HepG2 (cell line): ENCODE measurements at places on chromosomes 2 and 18.

DNA sequence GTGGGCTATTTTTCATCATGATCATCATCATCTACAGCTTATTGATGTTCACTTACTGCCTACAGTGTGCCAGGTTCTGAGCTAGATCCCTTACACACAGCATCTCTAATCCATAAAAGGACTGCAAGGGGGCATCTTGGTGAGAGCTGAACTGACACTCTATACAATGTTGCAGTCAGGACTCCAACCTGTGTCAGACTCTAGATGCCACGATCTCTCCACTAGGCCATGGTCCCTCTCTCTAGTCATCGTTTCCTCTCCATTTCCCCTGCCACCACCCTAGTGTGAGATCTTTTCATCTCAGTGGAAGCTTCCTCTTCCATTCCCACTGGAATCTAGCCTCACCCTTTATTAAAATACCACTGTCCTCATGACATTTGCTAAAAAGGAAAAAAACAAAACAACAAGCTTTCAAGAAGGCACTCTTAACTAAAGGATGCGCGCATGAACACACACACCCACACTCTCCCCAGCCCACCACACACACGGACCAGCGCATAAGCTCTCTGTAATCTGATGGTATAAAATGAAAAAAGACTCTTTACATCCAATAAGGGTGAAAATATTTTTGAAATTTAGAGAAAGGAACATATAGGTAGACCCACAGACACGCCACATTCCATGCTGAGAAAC lies 93.4 kb upstream of the THOC1 start:
- DNase-seq, result no peak

DNA sequence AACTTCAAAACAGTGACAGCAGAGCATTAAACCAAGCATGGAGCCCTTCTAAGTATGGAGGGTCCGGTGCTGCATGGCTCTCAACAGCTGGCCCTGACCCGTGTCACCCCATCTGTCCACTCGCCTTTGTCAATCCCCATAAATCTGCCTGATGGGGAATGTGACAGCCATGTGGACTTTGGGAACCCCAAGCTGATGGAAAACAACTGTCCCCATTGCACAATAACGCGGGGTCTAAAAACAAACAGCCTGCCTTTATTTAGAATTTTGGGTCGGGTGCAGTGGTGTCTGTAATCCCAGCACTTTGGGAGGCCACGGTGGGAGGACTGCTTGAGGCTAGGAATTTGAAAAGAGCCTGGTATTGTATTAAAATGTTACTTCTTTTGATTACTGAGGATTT lies 17.1 kb upstream of the THADA start:
- DNase-seq, result peak; percentile 50

DNA sequence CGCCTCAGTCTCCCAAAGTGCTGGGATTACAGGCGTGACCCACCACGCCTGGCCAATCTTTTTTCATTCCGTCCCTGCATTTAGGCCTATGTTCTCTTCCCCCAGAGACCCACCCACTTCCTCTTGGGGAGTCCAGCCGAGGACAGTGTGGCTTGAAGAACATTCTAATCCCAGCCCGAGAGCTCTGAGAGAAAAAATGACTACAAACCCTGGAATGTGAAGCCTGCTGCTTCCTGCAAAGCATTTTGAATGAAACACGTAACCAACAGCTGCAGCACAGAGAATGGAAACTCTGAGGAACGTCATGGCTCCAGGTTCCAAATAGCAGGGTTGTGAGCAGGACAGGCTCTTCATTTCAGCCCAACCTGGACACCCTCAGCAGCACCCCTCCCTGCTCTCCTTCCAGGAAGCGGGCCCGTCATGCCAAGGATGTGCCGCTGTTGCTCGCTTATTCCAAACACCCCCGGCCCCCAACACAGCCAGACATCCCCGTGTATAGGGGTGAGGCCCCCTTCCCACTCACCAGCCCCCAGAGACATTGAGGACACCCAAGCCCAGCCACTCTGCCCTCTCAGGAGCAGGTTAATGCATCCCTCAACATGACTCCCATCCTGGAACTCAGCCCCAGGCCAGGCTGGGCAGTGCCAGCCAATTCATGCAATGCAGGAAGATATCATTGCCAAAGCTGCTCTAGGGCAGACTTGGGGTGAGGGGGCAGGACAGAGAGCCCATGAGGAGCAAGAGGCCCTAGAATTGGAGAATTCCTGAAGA lies 139.8 kb downstream of the ZFP36L2 start:
- peak; percentile 50 for DNase-seq

DNA sequence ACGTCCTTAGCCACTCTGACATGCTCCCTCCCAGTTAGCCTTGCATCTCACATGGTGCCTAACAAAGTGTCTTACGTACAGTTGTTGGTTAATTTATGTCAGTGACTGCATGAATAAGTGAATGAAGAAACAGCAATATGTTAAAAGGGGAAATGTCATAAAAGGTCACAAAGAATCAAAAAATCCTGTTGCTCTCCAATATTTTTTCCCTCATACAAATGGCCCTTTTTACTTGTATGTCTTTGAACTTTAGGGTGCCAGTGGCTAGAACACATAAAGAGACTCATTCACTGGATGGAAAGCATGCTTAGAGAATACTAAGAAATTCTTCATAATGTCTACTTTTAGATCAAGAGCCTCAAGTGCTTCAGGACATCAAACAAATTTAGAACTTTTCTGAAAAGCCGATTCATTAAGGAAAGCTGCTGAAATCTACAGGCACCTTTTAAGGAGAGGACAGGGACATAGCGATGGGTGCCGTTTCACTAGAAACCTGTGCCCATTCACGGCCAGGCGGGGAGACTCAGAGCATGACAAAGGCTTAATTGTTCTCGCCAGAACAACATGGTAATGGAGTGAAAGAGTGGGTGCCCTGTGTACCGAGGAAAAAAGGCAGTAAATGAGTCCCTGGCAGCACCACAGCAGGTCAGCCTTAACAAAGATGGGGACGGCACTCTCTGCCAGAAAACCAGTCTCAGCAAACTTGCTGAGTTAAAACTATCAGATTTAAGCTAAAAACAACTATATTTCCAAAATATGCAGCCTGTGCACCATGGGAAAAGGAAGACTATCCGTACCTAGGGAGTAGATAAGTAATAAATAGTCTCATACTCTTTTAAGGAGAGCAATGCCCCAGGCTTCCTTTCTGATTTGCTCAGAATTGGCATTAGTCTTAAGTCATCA lies 71.6 kb upstream of the SPTBN1 start:
- DNase-seq, result peak; percentile 53

GRCh38 chr2:11738589-11739436 lies 7.6 kb upstream of the LPIN1 start:
- DNase-seq, result peak; percentile 75

GRCh38 chr2:119536211-119536610 lies 8.0 kb upstream of the CFAP221 start:
- no peak for DNase-seq

DNA sequence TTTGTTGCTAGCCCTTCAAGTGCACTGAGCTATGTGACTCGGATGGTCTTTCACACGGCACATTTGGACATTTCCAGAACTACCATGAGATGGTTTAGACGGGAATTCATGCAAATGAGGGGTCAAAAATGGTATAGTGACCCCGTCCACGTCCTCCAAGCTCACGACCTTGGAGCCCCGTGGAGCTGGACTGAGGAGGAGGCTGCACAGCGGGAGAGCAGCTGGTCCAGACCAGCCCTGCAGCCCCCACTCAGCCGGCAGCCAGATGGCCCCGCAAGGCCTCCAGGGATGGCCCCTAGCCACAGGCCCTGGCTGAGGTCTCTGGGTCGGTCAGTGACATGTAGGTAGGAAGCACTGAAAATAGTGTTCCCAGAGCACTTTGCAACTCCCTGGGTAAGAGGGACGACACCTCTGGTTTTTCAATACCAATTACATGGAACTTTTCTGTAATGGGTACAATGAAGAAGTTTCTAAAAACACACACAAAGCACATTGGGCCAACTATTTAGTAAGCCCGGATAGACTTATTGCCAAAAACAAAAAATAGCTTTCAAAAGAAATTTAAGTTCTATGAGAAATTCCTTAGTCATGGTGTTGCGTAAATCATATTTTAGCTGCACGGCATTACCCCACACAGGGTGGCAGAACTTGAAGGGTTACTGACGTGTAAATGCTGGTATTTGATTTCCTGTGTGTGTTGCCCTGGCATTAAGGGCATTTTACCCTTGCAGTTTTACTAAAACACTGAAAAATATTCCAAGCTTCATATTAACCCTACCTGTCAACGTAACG lies 88.8 kb downstream of the EPAS1 start:
- no peak for DNase-seq

DNA sequence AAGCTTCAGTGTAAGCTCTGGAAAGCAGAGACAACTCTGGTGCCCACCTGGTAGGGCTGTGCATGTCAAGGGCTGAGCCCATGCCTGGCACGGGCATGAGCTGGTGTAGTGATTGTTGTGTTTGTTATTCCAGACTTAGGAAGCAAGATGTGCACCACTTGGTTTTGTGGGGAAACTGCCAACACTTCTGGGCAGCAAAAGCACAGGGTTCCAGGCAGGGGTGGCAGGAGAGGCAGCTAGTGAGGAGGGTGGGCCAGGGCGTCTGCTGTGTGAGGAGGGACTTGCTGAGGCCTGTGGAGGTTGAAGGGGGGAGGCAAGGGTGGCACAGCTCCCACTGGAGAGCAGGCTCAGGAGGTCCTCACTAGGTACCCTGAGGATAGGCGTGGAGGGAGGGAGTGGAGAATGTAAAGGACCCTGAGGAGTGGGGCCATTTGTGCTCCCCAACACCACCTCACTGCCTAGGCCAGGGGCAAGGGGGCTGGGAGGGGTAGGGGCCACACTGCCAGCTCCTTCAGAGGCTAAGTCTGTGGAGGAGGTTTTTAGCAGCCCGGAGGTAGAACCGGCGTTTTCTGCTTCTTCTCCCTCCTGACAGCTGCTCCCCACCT lies 104.0 kb upstream of the POU3F3 start:
- DNase-seq, result no peak

DNA sequence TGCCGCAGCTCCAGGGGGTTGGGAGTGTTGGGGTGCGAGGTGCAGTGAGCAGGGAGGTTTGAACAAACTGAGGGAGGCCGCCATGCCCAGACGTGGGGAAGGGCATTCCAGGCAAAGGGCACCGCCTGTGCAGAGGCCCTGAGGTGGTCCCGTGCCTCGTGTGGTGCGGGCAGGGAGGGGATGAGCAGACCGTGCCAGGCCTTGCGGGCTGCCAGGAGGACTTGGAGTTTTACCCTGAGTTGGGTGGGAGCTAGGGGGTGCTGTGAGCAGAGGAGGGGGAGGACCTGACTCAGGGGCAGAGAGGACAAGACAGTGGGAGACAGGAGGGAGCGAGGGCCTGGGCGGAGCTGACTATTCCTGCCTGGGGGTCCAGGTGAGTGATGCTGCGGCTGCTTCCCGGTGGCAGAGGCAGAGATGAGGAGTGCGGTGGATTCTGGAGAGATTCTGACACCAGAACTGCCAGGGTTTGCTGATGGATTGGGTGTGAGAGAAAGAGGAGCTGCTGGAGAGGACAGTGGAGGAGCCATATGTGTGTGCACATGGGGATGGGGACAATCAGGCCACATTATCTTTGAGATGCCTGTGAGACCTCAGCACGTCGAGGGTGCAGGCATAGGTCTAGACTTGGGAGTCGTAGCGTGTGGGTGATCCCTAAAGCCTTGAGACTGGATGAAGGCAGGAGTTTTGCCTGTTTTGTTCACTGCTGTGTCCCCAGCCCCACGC lies 23.4 kb downstream of the ZAP70 start:
- no peak for DNase-seq

DNA sequence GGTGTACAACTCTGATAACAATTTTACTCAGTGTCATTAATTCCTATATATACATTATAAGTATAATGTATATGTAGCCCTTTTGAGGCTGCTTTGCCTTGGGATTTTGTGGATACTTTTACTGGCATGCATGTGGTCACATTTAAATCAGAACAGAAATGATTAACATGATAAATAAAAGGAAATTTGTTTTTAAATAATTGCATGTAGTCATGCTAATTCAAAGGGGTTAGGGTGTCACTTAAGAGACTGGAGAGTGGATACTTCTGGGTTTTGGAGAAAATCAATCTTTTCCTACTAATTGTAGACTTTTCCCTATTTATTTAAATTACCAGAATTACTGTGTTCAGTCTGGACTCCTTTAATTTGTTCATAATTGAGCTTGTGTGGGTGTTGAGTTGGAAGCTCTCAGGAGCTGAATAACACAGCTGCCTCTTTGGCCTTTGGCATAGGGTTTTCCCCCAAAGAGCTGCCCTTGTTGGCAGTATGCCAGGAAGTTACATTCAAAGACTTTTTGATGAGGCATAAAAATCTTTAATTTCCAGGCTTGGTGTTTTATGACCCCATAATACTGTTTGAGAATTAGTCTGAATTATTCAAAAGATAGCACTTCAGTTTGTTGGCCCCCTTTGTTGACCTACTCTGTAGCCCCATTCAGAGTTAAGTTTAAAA lies 484.7 kb upstream of the NRP2 start:
- no peak for DNase-seq

- no peak for DNase-seq
These were observed 235.0 kb downstream of the MBD5 start for GRCh38 chr2:148255929-148256328.

DNA sequence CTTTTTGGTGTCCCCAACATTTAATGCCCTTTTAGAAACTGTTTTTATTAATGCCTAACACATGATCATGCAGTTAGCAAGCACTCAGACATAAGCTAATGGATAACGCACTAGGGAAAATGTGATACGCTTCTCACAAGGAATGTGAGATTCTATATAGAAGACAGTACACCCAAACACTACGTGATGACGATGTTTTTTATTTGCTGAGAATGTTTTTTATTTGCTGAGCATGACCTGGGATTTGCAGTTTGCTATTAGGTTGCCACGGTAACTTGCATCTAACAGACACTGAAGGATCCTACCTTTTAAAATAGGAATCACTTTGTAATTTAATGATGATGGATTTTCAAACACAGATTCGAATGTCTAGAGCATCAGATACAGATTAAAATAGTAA lies 4.9 kb downstream of the SMC6 start:
- no peak for DNase-seq

GRCh38 chr2:15665067-15665942 lies 73.6 kb downstream of the DDX1 start:
- DNase-seq, result peak; percentile 37

GRCh38 chr2:205731583-205731981 lies 49.3 kb downstream of the NRP2 start:
- DNase-seq, result peak; percentile 29
